Stimulated activated CD8-positive, alpha-beta memory T cell treated with anti-CD3 and anti-CD28 coated beads, Interleukin-7, amount 100 ng/mL, for 48 hours (primary cell): ENCODE measurements at places on chromosomes 4 and X.

DNA sequence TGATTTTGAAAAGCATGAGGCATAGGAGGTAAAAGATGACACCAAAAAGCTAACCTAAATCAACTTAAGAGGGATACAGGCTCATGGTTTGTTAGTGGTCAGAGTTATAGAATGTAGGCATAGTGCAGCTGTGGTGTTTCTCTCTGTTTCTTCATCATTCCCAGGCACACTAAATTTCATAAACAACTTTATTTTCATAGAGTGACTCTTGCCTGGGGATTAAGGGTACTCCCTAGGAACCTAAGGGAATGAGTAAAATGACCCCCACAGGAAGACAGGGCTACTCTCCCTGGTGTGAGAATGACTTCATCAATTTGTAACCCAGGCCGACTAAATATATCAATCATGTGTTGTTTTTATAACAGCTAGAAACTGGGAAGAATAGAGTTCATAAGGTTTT is 11.1 kb downstream of the FABP2 start:
- DNase-seq: no peak

DNA sequence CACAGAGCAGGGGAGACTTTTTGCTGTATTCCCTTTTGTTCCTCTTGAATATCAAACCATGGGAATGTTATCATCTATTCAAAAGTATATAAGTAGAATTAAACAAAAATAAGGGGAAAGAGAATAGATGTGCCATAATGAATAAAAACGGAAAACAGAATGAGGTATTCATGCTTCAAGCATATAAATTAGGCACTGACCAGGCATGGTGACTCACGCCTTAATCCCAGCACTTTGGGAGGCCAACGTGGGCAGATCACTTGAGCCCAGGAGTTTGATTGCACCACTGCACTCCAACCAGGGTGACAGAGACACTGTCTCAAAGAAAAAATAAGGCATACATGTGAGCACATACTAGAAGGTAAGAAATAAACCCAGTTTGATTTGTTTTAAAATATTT is 16.3 kb upstream of the NEUROG2 start:
- no peak for DNase-seq

DNA sequence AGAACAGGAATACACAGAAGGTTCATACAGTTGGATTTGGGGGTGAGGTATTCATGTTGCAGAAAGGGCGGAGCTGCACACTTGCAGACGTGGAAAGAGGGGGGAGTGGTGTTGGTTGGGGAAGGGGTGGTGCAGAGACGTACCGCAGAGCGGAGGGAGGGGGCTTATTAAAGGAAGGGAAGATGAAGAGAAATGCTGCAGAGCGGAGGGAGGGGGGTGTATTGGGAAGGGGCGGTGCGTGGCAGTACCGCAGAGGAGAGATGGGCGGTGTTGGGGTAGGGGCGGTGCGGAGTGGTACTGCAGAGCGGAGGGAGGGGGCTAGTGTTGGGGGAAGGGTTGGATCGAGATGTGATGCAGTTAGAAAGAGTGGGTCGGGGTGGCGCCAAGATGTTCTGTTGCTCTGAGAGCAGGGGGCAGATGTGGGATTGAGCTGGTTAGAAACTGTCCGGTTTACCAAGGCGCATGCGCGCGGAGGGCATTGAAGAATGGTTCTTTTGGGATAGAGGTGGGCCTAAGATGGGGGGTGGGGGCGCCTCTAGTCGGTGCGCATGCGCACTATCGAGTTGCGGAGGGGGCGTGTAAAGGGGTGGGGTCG is 900 bp downstream of the TRO start:
- DNase-seq: peak; percentile 38

GRCh38 chr4:105150503-105150902 is 3.8 kb downstream of the TET2 start:
- no peak for DNase-seq

DNA sequence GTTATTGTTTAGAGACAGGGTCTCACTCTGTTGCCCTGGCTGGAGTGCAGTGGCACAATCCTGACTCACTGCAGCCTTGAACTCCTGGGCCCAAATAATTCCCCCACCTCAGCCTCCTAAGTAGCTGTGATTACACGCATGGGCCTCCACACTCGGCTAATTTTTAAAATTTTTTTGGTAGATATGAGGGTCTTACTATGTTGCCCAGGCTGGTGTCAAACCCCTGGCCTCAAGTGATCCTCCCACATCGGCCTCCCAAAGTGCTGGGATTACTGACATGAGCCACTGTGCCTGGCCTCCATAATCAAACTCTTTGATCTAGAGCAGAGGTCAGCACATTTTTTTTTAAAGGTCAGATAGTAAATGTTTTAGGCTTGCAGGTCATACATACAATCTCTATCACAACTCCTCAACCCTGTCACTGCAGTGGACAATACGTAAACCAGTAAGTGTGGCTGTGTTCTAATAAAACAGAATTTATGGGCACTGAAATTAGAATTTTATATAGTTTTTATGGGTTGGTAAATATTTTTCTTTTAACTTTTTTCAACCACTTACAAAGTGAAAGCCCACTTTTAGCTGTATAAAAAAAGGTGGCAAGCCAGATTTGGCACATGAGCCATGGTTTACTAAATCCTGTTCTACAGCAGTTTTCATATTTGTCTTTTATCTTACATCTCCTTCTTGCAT is 105.1 kb upstream of the RAPGEF2 start:
- DNase-seq: no peak

DNA sequence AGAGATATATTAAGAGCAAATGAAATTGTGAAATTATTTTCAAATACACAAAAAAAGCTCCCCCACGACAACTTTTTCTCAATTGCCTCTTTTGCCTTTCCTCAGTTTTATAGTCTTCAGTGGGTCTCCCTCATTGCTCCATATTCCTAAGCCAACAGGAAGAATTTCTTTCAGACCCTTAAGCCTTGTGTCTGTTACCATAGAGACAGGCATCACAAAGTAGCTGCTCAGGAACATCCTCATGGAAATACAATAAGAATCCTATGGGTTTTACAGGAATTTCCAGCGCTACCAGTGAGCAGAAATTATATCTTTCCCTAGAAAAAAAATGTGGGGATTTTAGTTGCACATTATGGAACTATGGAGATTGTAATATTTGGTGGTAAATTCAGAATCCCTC is 121.9 kb upstream of the DMD start:
- DNase-seq: no peak

GRCh38 chr4:172486531-172486930 is 673.3 kb downstream of the GALNTL6 start:
- no peak for DNase-seq

- no peak for DNase-seq
Observed at GRCh38 chr4:52799813-52800212, 48.6 kb upstream of the ERVMER34-1 start.

- DNase-seq: no peak
Observed at GRCh38 chr4:140136509-140136908, 17.5 kb downstream of the MAML3 start.

- DNase-seq: no peak
Observed at GRCh38 chr4:155795991-155796390, 37.2 kb downstream of the GUCY1B1 start.

GRCh38 chrX:134603806-134604700 is 54.2 kb downstream of the PLAC1 start:
- DNase-seq: no peak

DNA sequence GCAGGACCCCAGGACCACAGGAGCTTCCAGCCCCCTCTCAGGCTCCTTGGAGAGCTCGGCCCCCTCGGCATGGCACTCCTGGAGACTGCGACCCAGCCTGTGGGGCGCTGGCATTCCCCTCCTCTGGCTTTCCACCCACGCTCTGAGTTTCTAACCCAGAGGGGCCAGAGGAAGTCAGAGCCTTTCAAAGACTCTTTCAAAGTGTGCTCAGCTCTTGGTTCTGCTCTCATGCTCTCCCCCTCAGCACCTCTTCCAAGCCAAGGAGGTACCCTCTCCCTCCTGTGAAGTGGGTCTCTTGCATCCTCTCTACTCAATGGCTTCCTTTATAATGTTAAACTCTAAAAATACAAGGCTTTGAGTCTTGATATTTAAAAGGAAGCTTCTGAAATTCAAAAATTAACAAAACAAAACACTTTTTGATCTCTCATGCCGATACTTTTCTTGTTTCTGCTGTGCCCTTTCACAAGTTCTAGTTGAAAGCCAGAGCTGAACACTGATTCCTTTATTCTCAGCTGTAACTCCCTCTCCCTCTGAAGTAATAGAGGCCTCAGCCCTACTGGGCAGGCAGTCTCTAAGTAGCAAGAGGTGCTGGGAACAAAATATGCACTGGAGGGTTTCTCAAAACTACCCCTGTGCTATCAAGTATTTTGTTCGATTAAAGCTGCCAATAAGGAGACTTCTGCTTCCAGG is 82.8 kb downstream of the NAT8L start:
- DNase-seq: peak; percentile 5

DNA sequence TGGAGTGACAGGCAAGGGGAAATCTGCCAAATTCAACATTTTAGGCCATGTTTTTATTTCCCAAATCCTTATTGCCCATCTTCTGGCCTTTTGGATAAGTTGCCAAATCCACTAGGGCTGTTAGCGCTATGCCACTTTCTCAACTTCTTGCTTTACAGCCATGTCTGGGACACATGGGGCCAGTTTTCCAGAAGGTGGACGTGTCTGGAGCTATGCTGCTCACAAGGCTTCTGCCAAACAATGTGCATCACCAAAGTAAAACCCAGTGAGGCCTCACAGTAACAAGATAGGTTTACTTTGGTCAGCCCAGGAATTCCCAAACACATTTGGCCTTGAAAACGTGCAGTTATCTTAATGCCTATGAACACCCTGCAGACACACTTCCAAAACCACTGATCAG is 142.9 kb downstream of the MID1 start:
- DNase-seq: no peak

DNA sequence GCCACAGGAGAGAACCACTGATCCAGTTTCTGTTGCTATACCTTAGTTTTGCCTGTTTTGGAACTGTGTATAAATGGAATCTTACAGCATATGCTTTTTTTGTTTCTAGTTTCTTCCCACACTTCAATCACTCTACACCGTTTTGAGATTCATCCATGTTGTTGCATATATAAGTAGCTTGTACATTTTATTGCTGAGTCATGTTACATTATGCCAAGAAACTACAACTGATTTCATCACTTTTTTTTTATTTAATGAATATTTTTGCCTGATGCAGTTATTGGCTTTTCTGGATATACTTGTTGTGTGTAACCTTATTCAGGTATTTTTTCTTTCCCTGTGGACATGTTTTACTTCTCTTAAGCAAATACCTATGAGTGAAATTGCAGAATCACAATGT is 1135.9 kb downstream of the RAPGEF2 start:
- DNase-seq: no peak

DNA sequence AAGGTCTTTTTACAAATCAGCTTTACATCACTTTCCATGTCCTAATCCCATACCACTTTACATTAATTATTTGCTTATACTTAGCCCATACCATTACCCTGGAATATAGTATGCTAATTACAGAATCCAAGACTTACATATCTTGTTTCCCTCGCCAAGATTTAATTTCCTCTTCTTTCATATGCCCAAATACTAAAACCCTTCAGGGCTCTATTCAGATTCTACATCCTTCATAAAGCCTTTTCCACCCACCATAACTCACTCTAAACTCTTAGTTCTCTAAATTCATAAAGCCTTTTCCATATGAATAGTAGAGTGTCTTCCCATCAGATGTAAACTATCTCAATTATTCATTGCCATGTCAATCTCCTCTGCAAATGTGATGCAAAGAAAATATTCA is 390.7 kb downstream of the STPG2 start:
- DNase-seq: no peak

DNA sequence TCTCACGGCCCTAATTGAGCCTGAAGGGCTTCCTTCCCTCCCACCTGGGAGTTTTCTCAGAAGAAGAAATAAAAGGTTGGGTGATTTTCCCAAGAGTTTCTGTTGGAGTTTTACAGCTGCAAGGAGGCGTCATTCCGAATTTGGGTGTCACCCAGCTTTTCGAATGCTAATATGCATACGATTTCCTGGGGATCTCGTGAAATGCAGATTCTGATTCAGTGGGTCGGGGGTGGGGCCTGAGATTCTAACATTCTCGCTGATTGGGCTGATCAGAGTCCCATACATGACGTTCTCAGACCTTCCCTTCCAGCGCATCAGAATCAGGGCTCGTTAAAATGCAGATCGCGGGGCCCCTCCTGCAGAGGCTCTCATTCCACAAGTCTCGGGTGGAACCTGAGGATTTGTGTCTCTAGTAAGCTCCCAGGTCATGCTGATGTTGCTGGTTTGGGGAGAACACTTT is 125.8 kb upstream of the STX18 start:
- DNase-seq: no peak

- no peak for DNase-seq
Observed at GRCh38 chr4:10460313-10461047, 3.3 kb upstream of the ZNF518B start.

DNA sequence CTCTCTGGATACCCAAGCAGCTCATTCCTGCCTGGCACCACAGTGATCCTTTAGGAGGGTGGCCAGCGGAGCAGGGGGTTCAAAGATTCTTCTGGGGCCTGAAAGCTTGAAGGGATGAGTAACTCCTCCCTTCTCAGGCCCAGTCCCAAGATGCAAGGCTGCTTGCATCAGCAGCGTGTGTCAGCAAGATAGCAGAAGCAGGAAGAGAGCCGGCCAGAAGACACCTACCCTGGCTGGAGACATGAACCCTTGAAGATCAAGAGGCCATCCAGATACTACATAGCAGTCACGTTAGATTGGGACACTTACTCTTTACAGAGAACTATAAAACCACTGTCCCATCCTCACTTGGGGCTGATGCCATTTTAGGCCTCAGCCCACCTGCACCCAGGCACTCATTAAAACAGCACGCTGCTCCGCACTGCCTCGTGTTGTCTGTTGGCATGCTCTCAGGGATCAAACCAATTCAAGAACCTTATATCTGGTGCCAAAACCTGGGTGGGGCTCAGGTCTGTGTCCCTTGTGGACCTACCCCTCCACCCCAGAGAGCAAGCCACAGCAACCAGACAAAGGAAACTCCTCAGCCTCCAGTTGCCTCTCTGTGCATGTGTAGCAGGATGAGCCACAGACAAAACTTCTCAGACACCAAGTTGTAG is 6.5 kb downstream of the UGT2B17 start:
- no peak for DNase-seq

GRCh38 chr4:75708218-75708691 is 16.1 kb upstream of the USO1 start:
- DNase-seq: no peak

DNA sequence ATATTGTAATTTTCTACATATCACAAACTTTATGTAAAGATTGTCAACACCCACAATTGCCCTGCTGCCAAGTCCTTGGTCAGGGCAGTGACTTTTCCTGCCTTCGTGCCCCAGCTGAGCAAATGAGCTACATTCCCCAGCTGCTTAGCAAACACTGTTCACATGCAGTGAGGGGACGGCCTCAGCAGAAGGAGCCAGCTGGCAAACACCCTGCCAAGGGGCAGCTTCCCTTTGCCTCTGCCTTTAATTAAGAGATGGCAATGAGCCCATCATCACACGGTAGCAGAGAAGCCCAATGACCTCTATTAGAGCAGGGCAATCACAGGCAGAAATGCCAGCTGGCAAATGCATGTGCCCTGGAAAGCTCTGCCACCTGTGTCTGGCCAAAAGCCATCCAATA is 253.4 kb downstream of the EPHA5 start:
- DNase-seq: no peak

DNA sequence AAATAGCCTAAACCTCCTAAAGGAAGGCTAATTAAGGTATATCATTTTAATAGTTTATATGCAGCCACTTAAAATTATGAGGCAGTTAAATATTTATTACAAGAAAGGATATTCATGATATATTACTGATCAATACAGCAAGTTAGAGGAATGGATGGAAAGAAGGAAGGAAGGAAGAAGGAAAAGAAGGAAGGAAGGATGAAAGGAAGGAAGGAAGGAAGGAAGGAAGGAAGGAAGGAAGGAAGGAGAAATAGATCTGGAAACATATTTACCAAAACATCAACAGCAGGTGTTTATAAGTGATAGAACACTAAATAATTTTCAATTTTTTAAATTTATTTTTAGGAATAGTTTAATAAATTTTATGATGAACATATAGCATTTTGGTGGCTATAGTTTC is 17.5 kb downstream of the SLC7A11 start:
- no peak for DNase-seq
